ENCODE measurements at places on chromosomes 13 and 19. TPM values are rescaled to one million over a fixed set of nuclear protein-coding genes. Genes with fewer than 3 reads are reported as not detected.

IZUMO4 gene
- 7.1 TPM for total RNA-seq

DNA sequence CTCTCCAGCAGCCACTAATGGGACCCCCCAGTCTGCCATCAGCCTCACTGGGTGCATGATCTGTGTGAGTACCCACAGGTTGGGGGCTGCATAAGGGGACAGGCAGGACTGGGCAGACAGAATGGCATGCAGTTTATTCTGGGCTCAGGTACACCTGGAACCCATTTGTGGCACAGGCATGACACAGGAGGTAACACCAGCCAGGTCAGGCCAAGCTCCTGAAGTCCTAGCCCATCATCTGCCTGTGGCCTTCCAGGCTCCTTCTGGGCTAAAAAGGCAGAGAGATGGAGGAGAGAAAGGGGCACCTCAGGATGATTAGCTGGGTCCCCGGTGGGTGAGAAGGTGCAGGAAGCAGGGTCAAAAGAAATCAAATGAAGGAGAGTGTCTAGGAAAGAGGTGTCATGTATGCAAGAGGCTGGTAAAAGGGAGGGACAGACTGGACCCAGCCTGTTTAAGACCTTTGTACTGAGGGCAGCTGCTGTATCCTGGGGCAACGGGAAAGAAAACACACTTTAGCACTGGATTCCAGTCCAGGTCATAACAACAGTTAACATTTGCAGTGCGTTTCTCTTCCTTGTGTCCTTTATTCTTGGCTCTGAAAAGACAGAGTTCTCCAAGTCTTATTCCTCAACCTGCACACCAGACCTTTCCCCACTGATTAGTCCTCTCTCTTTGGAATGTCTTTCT, 20.2 kb upstream of the DGKH start:
- DNase-seq, result no peak

DNA sequence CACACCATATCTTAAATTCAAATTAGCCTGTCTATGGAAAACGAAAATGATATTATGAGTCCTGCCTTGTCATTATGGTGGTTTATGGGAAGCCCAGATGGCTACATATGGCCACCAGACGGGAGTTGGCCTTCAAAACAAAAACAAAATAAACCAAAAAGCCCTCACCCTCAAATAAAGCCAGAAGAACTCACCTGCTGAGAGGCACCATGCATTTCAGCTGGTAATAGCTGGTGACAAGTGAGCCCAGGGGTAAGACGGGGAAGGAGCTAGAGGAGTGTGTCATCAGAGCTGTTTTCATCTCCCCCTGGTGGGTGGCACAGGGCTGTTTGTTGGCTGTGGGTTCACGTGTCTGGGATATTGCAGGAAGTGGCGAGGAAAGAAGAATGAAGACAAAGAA, 152.9 kb downstream of the EFNB2 start:
- no peak for DNase-seq

DNA sequence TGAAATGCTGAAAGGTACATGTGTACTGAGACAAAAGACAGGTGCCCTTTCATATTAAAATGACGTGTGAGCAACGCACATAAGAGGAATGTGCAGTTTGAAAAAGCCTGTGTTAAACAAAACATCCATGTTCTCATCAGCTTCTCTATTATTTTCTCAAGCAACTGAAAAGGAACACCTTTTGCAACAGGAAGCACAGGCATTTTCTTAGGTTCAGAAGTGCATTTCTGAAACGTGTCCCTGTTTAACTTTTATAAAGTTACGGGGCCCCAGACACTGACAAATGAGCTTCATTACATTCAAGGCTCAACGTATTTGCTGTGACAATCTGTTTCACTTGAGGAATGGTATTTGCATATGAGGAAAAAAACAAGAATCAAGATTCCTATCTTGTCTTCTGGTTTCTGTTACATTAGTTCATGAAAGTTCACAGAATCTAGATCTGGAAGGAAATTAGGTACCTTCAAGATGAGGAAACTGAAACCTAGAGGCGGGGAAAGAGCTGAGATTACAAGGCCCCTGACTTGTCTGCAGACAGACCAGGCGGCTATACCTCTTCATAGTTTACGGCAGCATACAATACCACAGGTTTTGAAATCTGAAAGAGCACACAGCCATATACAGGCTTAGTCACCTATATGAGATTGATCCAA, 431.7 kb downstream of the KLF12 start:
- DNase-seq, result peak; percentile 79

- no peak for DNase-seq
Observed at GRCh38 chr19:28793391-28794168, 419.4 kb downstream of the UQCRFS1 start.

Data from natural killer cell (primary cell).